ENCODE measurements at places on chromosomes 6 and 20.

DNA sequence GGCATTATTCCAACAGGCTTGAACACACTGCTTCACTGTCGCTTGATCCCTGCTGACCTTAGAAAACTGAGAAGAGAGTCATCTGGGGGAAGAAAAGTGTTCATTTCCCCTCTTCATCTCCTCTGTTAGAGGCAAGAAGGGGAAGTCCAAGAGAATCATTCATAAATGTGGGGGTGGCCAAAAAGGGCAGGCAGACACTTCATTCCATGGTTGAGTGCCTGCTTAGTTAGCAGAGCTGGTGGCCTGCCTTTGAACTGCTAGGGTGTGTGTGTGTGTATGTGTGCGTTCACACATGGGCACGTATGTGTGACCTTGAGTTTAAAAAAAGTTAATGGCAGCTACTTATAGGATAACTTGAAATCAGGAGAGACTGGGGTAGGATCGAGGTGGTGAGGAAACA lies 39.4 kb upstream of the RFPL4B start:
- DNase-seq, result no peak

DNA sequence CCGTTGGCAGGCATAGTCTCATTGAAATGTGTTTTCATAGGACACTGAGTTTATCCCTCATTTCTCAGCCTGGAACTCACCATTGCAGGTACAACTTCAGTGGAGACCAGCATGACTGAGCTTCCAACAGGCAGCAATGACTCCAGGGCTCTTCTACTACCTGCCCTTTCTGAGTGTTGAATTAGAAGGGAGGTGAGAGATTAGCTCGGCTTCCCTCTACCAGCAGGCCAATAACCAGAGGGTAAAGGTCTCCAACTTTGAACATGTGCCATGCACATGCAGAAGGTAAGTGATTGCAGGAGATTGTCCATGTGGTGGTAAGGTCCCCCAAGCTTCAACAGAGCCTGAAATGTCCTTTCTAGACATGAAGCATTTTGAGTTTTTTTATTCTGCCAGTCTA lies 233.8 kb upstream of the SUPT3H start:
- DNase-seq, result no peak

- DNase-seq, result no peak
Measured at GRCh38 chr6:26311012-26311384, 54.0 kb upstream of the BTN3A2 start.

- DNase-seq, result no peak
Measured at GRCh38 chr6:53464483-53464882, 80.4 kb downstream of the GCLC start.

DNA sequence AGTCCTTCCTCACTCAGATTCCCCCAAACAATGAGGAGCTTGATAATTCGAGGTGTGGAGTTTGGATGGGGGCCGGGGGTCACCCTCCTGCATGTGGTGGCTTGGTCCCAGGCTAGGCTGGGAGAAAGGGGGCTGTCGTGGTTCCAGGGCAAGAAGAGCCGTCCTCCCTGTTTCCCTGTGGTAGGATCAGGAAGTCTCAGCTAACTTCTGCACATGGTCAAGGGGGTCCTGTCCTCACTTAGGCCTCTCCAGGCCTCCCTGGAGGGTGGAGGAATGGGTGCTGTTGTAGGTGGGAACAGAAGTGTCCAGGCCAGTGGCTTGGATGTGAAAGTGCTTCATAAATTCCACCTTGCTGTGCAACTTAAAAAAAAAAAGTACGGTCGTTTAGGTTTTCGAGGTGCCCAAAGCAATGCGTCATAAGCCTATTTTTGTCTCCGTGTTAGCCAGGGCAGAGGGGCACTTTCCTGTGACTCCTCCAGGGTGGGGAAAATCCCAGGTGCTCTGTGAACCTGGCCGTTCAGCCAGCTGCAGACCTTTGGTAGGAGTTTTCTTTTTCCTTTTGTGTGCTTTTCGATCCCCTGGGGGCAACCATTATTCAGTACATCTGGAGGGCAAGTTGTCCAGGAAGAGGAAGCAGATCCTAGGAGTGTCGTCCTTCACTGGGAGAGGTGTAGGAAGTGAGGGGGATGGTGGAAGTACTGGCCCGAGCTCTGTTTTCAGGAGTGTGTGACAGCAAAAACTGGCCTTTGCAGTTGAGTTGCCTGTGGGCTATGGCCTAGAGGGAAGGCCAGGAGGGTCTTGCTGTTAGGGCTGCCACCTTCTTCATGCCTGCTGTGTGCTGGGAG lies 9.6 kb downstream of the IGF2R start:
- DNase-seq, result no peak

DNA sequence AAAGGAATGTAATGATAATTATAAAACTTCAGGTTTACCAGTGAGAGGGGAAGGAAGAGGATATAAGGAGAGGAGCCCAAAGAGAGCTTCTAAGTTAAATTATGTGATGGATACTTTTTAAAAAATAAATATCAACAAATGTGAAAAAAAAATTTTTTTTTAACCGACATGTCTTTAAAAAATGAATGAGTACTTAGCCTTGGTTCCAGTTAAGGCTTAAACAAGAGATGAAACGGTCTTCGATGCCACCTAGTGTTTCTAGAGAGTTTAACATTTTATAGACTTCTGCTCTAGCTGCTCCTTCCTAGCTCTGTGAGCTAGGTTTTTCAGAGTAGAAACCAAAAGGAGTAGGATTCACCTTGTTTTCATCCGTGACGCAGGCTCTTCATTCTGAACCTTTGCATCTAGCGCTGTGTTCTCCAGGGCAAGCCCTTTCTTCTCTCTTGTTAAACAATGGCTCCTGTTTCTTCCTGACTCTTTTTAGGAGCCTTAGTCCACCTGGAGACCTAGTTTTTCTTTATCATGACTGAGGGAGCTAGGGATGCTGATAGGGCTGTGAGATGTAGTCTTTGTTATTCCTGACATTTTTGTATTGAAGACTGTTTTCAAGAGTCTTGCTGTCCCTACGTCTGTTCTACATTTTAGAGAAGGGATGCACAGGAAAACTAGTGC lies 42.4 kb upstream of the GNRH2 start:
- no peak for DNase-seq

GRCh38 chr6:151498327-151498726 lies 4.5 kb downstream of the CCDC170 start:
- DNase-seq, result no peak
